NCI-H1092 (cell line): ENCODE measurements at places on chromosomes 2 and 18.

DNA sequence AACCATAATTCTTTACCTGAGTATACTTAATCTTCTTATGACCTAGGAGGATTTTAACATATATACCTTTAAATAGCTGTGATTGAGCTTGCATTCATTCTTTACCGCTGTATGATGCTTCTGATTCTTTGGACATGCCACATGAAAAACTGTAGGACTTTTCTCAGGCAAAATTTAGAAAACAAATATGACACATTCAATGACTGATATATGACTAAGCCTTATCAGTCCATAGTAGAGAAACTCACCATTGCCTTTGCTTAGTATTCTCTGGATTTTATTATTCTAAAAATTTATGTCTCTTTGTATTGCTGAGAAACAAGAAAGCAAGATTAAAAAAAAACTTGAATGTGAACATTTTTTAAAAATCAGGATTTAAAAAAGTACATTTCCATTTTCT is 3.7 kb downstream of the FAM171B start:
- no peak for DNase-seq

DNA sequence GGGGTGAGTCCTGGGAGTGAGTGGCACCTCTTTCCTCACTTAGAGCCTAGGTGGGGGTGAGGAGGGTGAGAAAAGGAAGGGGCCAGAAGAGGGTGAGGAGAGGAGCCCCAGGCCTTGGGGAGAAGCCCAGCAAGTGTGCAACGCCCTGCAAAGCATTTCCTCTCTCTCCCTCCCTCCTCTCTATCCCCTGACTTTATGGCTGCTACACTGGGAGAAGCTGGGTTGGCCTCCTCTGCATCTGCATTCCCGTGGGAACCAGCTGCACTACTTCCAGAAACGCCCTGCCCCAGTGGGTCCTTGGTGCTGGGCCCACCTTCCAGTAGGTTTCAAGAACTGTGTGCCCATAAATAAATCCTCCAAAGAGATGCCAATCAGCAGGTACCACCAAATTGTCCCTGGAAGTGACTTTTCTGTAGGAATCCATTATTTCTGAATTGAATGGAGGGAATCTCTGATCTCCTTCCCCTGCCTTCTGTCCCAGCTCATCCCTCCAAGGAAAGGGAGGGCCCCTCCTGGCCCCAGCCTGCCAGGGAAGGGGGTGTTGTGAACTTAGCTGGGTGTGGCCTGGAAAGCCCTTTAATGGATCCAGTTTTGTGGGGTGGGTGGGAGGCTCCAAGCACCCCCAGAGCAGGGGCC is 95.7 kb upstream of the BOD1L2 start:
- DNase-seq: no peak

DNA sequence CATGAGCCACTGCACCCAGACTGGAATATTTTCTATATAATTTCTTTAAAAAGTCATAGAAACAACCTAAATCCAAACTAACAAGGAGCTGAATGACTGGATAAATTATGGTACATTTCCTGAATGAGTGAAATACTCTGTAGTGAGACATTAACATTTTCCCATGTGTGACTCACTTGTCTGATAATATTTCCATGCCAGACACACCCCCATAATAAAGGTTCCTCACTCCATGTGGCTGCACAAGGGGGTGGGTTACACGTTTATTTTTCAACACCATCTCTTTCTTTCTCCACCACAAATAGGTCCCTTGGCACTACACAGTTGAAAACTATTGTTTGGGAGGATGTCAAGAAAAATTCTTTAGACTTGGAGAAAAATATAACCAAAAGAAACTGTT is 266.3 kb upstream of the LYPD1 start:
- DNase-seq: no peak

- DNase-seq: no peak
Measured at GRCh38 chr2:182167882-182168281, 182.2 kb downstream of the PPP1R1C start.

DNA sequence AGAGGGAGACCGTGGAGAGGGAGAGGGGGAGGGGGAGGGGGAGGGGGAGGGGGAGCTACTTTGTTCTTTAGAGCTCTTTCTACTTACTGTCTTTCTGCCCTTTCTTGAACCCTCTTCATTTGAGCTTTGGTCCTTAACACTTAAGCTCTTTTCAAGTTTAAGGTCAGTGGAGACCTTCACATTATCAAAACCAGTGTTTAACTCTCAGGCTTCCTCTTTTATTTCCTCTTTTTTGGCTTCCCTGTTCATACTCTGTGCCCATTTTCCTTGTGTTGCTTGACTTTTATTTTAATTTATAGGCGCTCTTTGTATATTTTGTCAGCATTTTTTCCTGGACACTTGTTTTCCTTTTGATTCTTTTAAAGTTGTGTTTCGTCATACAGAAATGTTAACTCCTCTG is 37.1 kb downstream of the ACSL3 start:
- DNase-seq: no peak

GRCh38 chr2:68375582-68375981 is 10.5 kb downstream of the PLEK start:
- no peak for DNase-seq

GRCh38 chr2:122652670-122653069 is 897.2 kb downstream of the TSN start:
- no peak for DNase-seq

GRCh38 chr2:201344663-201345366 is 12.3 kb downstream of the FLACC1 start:
- no peak for DNase-seq
